Mesothelial cell of epicardium (in vitro differentiated cells): ENCODE measurements at places on chromosomes 16 and 17. TPM values are rescaled to one million over a fixed set of nuclear protein-coding genes. Genes with fewer than 3 reads are reported as not detected.
A peak's percentile ranks its signal among the peaks of the same experiment; 100 is the strongest.

Gene SAT2
- 80.6 to 95.0 TPM (median 87.7 TPM) in 3 replicates for total RNA-seq

- peak overlapping the region; percentile 50 for H3K27ac ChIP-seq
- H3K36me3 ChIP-seq = no peaks in the 10 kb centered on the region
- no peak for DNase-seq
- H3K4me1 ChIP-seq = peaks cover 28% of the 10 kb centered on the region
These were observed 16.4 kb upstream of the SEC14L1 start for GRCh38 chr17:77124192-77124889.

DNA sequence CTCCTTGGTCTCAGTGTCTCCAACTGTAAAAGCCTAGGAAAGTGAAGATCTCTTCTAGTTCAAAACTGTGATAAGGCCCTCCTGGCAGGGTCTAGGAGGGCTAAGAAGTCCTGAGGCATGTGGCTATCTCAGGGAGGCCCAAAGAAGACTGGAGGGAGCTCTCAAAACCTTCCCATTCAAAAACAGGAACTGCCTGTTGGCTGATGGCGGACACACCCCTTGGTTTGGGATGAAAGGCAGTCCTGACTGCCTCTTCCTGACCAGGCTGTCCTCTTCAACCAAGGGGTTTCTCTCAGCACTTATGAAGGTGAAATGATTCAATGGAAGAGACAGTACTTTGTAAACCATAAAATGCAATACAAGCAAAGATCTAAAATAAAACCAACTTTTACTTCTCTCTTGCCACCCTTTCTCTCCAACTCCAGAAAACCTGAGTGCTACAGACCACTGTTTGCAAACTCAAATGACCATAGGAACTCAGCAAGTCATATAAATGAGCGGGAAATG lies 4.7 kb downstream of the ZNF764 start:
- H3K36me3 ChIP-seq = peaks cover 23% of the 10 kb centered on the region
- no peak for DNase-seq
- H3K4me1 ChIP-seq = peaks cover 10% of the 10 kb centered on the region
- no peaks in the 10 kb centered on the region for H3K27me3 ChIP-seq
- H3K27ac ChIP-seq = peak overlapping the region; percentile 2

DNA sequence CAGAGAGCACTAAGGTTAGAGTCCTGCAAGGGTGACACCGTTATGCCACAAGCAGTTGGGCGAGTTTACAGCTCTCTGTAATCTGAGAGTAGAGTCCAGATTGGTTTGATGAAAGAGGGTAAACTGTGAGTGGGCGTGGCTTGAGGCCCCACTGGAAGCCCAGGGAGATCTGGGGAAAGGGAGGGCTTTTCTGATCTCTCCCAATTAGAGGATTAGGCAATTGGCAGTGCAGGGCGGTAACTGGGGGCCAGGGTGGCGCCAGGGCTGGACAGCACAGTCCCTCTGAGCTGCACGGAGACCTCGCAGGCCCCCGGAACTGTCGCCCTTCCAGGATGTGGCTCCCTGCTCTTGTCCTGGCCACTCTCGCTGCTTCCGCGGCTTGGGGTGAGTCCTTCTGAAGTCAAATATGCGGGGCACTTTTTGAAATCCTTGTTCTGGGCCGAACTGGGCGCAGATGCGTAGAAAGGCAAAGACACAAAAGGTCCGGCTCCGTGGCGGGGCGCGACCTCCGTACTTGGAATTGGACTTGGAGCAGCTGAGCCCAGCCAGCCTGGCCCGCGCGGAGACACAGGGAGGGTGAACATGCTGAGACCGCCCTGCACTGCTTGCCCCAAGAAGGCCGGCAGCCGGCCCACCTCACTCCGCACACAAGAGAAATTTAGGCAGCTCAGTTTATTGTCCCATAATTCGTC lies 72.4 kb downstream of the CES1 start:
- no peaks in the 10 kb centered on the region for H3K36me3 ChIP-seq
- H3K27me3 ChIP-seq = peaks cover 57% of the 10 kb centered on the region
- H3K27ac ChIP-seq = peak overlapping the region; percentile 22
- peaks cover 5% of the 10 kb centered on the region for H3K4me1 ChIP-seq
- no peak for DNase-seq

GRCh38 chr16:68978303-68978954 lies 127.0 kb upstream of the HAS3 start:
- H3K27me3 ChIP-seq = no peaks in the 10 kb centered on the region
- no peak overlapping the region for H3K27ac ChIP-seq
- no peak overlapping the region for H3K4me3 ChIP-seq
- peaks cover 10% of the 10 kb centered on the region for H3K36me3 ChIP-seq
- no peak for DNase-seq

- H3K4me1 ChIP-seq = peaks cover 20% of the 10 kb centered on the region
- peaks cover 23% of the 10 kb centered on the region for H3K36me3 ChIP-seq
- H3K27ac ChIP-seq = peak overlapping the region; percentile 77
- H3K27me3 ChIP-seq = no peaks in the 10 kb centered on the region
- no peak for DNase-seq
These were observed 19.0 kb downstream of the ACOX1 start for GRCh38 chr17:75959839-75960511.

GRCh38 chr17:37360632-37361031 lies 15.2 kb upstream of the C17orf78 start:
- H3K27me3 ChIP-seq = no peaks in the 10 kb centered on the region
- H3K36me3 ChIP-seq = no peaks in the 10 kb centered on the region
- H3K4me3 ChIP-seq = no peak overlapping the region
- H3K27ac ChIP-seq = peak overlapping the region; percentile 89
- peaks cover 47% of the 10 kb centered on the region for H3K4me1 ChIP-seq
- DNase-seq = no peak

- no peak for DNase-seq
- H3K27ac ChIP-seq = no peak overlapping the region
- no peaks in the 10 kb centered on the region for H3K36me3 ChIP-seq
These were observed 1.3 kb downstream of the RAB37 start for GRCh38 chr17:74738051-74738996.

GRCh38 chr16:12600116-12600515 lies 203.6 kb downstream of the CPPED1 start:
- no peak for DNase-seq
- H3K27me3 ChIP-seq = peaks cover 12% of the 10 kb centered on the region
- no peaks in the 10 kb centered on the region for H3K4me1 ChIP-seq
- no peak overlapping the region for H3K4me3 ChIP-seq
- no peak overlapping the region for H3K27ac ChIP-seq

- H3K27ac ChIP-seq = no peak overlapping the region
- H3K4me1 ChIP-seq = peaks cover 15% of the 10 kb centered on the region
- H3K4me3 ChIP-seq = no peak overlapping the region
These were observed 5.4 kb downstream of the MEAK7 start for GRCh38 chr16:84498859-84499620.

- H3K27ac ChIP-seq = peak overlapping the region; percentile 39
- peaks cover 4% of the 10 kb centered on the region for H3K36me3 ChIP-seq
- peaks cover 5% of the 10 kb centered on the region for H3K4me1 ChIP-seq
- DNase-seq = no peak
- no peaks in the 10 kb centered on the region for H3K27me3 ChIP-seq
- no peak overlapping the region for H3K4me3 ChIP-seq
These were observed 67.7 kb downstream of the ZDHHC7 start for GRCh38 chr16:84943620-84944019.

- H3K27me3 ChIP-seq = no peaks in the 10 kb centered on the region
- H3K36me3 ChIP-seq = peaks cover 56% of the 10 kb centered on the region
- peak overlapping the region; percentile 9 for H3K27ac ChIP-seq
These were observed 33.9 kb upstream of the FAAP100 start for GRCh38 chr17:81586096-81586495.

DNA sequence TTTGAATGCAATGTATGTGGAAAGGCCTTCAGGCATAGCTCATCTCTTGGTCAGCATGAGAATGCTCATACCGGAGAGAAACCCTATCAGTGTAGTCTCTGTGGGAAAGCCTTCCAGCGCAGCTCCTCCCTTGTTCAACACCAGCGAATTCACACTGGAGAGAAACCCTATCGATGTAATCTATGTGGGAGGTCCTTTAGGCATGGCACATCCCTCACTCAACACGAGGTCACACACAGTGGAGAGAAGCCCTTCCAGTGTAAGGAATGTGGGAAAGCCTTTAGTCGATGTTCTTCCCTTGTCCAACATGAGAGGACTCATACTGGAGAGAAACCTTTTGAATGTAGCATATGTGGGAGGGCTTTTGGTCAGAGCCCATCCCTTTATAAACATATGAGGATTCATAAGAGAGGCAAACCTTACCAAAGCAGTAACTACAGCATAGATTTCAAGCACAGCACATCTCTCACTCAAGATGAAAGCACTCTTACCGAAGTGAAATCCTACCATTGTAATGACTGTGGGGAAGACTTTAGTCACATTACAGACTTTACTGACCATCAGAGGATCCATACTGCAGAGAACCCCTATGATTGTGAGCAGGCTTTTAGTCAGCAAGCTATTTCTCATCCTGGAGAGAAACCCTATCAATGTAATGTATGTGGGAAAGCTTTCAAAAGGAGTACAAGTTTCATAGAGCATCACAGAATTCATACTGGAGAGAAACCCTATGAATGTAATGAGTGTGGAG lies 24.7 kb downstream of the ZFP90 start:
- no peak overlapping the region for H3K27ac ChIP-seq
- H3K36me3 ChIP-seq = peaks cover 84% of the 10 kb centered on the region
- H3K4me1 ChIP-seq = no peaks in the 10 kb centered on the region
- H3K4me3 ChIP-seq = no peak overlapping the region

DNA sequence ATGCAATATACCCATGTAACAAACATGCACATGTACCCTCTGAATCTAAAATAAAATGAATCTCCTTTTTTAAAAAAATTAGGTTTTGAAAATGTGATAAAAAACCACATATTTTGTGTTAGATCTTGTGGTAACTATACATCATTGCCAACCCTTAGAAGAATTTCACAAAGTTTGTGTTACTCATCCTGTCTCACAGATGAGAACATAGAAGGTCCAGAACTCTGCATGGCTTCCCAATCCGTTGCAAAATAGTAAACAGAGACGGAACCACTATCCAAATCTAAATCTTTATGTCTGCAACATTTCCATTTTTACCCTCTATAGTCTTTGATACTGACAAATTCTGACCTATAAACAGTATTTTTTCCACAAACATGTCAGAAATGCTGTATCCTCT lies 759.9 kb downstream of the KCNJ2 start:
- no peaks in the 10 kb centered on the region for H3K36me3 ChIP-seq
- H3K27me3 ChIP-seq = peaks cover 2% of the 10 kb centered on the region
- H3K4me1 ChIP-seq = no peaks in the 10 kb centered on the region
